ENCODE measurements at places on chromosomes 2 and 18.

- peak; percentile 67 for DNase-seq
Observed at GRCh38 chr2:73284296-73285158, at the start of gene FBXO41. FBXO41 (minus strand) TSS chr2:73284478; CDS start chr2:73269630, 14,848 bp downstream.

DNA sequence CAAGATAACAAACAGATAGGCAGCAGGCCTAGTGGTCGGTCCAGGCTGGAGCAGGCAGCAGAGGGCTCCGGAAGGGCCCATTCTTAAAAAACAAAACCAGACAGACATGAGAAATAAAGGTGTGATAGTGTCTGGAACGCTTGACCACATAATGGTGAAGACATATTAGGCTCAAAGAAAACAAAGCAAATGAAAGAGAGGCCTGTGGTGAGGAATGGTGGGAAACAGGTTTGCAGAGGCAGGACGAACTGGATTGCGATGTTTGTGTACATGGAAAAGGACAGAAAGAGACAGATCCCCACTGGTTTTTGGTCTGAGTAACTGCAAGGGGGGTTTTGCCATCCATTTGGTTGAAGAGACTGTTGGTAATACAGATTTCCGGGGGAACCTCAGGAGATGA lies 19.9 kb downstream of the QPCT start:
- no peak for DNase-seq

GRCh38 chr2:151111599-151112278 lies 149.9 kb downstream of the RBM43 start:
- no peak for DNase-seq

- DNase-seq: peak; percentile 41
Observed at GRCh38 chr18:75489493-75490190, 62.1 kb upstream of the SMIM21 start.
